ENCODE measurements at places on chromosomes 3 and 15.

DNA sequence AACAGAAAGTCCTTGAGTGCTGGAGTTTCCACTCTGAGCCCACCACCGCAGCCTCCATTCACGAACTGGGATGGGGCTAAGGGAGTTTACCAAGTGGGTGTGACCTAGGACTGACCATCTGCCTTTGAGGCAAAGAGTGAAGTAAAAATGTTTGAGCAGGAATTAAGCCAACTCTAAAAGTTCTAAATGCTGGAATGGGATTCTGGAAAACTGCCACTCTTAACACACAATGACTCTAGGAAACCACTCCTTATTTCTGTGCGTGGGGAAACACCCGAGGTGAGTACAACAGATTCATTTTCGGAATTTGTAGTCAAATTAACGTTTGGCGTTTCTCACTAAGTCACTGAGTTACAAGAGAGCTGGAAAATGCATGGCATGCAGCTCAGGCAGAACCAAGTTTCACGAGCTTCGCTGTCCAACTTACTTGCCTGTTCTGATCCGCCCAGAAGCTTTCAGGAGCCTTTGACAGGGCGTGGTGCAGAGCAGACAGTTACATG is 31.6 kb downstream of the ISL2 start:
- no peak for DNase-seq

- DNase-seq, result no peak
Observed at GRCh38 chr3:52118156-52118875, 35.9 kb downstream of the POC1A start.

DNA sequence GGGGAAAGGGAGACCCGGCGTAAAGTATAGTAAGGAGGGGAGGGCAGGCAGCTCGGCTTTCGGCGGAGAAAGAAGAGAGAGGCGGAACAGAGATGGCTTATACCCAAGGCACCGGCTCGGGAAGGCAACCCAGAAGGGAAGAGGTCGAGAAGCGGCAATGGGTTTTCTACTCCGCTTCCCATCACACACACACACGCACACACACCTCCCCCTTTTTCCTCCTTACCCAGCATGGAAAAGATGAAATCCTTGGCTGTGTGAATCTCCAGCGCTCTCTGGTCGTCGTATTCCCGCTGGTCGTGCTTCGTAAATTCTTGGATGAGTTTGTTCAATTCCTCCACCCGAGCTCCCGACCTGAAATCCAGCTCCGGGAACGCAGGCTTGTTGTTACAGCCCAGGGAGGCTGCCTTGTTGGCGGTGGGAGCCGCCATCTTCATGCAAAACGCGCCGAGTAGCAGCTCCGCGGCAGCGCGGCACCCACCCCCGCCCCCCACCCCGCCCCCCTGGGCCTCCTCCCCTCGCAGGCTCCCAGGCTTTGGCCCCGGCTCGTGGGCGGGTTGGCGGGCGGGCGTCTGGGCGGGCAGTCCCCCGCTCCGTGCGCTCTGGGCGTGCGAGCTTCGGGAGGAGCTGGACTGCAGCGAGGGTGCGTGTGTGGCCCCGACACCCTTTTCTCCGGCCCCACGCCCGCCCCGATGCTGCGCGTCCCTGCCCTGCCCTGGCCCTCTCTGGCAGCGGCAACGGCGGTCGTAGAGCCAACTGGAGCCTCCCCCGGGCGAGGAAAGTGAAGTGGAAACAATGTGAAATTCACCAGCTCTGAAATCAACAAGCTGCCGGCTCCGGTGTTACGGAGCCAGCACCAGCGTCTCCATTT is at the start of gene MB21D2:
Gene MB21D2, minus strand, starts transcription at position 453 of the 871 bp plus-strand sequence. Its CDS starts 16 bp downstream, at position 437.
- peak; percentile 34 for DNase-seq

GRCh38 chr3:53577506-53577905 is 83.1 kb downstream of the CACNA1D start:
- DNase-seq, result no peak

DNA sequence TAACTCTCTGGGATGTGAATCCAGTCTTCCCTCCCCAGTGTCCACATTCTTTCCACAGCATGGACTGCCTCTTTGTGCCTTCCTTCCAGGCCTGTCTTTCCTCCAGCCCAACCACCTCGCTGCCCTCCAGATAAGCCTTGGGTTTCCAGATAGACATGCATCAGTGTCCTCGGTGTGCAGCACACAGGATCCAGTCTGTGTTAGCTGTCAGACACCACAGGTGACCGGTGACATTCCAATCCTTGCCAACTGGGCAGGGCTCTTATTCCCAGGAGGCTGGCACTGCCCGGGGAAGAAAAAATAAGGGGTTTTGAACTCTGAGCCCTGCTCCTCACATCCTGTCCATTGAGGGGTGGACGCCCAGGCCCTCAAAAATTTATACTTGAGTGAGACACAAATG is 6.0 kb upstream of the SLC6A1 start:
- DNase-seq, result no peak

- no peak for DNase-seq
Observed at GRCh38 chr15:25246641-25247406, 192.0 kb downstream of the UBE3A start.

DNA sequence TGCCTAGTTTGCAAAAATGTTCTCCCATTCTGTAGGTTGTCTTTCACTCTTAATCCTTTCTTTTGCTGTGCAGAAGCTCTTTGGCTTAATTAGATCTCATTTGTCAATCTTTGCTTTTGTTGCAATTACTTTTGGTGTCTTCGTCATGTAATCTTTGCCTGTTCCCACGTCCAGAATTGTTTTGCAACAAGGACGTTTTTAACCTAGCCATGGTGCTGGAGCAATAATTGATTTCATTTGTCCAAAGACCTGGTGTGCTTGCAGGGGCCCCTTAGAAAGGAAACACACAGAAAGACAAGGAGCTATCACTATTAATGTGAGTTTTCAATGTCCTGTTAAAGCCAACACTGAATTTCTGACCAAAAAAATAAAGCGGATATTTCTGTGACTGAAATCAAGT is 89.1 kb upstream of the GALNT15 start:
- no peak for DNase-seq

DNA sequence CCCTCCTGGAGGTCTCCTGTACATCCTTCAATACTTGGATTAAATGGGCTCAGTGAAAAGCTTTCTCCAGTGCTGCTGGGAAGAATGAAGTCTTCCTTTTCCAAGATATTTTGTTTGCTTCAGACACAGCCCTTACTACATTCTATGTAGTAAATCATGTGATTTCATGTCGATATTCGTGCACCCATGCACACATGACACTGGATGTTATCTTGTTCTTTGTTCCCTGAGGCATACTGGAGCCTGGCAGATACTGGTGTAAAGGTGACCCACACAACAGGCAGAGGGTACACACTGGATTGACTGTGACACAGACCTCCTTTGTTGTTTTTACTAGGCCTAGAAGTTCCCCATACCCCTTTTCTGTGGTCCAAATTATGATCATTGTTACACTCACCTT is 40.3 kb upstream of the ATP2C1 start:
- DNase-seq, result no peak

DNA sequence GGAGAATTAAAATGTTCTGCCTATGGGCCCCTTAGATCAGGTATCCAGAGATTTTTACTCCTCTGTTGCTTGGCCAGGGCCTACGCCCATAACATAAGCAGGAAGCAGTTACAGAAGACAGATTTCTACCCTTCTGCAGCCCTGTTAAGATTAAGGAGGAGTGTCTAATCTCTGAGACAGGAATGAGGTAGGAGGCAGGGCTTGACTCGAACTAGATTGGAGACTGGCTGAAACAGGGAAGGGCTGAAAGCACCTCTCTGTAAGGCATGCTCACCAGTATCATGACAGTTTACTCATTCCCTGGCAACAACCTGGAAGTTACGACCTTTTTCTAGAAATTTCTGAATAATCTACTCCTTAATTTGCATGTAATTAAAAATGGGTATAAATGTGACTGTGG is 16.7 kb downstream of the PLA2G4D start:
- DNase-seq, result no peak

GRCh38 chr3:32841867-32842470 is 24.2 kb downstream of the TRIM71 start:
- no peak for DNase-seq

- DNase-seq, result no peak
Observed at GRCh38 chr3:35678643-35679161, 39.4 kb downstream of the ARPP21 start.
